ENCODE measurements at places on chromosomes 3 and 15.

DNA sequence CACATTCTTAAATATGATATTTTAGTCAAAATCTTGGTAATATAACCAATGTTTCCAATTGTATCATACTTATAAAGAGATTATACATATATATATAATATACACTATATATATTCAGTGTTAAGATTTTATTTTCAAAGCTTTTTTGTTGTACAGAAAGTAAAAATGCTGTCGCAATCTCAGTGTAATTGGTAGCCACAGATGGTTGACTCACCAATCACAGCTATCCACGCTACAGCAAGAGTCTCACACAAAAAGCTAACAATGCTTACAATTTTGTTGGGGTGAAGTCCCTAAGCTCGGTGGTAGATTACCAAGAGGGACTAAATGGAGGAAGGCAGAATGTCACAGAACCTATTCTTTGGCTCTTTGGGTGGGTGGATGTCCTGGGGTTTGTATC is 16.9 kb upstream of the CFAP161 start:
- DNase-seq = no peak

GRCh38 chr3:24043985-24044384 is 98.9 kb downstream of the NR1D2 start:
- DNase-seq = no peak

DNA sequence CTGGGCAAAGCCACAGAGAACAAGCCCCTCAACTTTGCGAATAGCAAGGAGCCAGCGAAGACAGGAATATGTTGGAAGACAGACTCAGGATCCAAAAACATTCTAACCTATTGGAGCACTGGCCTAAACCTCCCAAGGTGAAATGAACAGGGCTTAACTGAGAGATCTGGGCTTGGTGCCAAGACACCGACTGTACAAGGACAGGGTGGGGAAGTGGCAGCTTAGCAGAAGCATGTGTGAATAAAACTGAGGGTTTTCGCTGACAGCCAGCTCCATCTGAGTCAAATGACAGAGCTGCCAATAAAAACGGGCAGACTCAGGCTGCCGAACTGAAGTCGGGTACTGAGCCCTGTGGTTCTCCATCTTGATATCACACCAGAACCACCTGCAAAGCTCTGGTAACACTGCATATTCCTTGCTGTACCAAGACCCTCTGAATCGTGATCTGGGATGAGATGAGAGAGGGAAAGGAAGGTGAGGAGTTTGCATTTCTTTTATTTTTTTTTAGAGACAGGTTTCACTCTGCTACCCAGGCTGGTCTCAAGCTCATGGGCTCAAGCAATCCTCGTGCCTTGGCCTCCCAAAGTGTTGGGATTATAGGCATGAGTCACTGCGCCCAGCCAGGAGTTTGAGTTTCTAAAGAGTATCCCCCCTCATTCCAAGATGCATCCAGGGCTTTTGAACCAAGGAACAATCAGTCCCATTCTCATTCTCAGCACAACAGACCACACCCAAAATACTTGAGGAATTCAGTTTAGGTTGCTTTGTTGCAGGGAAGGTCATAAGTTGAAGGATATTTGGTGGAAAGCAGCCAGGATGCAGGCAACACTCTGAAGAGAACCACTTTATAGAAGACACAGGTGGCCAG is 6.0 kb upstream of the PLCB2 start:
- peak; percentile 61 for DNase-seq

- DNase-seq = no peak
Observed at GRCh38 chr15:90004671-90005070, 3.5 kb downstream of the ZNF710 start.

- DNase-seq = no peak
Observed at GRCh38 chr3:32584660-32585059, 14.0 kb upstream of the DYNC1LI1 start.

DNA sequence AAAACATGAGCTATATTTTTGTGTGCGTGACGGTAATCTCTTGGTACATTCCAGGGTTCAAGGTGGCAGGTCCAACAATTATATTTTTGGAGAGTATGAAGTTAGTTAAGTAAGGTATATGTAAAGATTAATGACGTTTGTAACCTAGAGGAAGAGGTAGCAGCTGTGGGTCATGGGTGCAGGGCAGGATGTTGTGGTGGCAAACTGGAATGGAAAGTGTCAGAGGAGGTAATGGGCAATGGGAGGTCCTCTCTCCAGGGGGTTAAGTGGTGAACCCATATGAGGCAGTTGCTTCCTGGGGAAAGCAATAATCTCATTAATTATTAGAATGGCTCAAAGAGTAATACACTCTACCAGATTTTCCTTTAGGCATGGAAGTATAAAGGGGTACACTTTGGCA is 1.0 kb upstream of the CD200R1L start:
- no peak for DNase-seq

- DNase-seq = no peak
Observed at GRCh38 chr3:12835052-12835665, 6.2 kb downstream of the RPL32 start.

- no peak for DNase-seq
Observed at GRCh38 chr3:64353226-64353625, 128.0 kb upstream of the PRICKLE2 start.

GRCh38 chr15:92104072-92104471 is 250.6 kb downstream of the SLCO3A1 start:
- DNase-seq = no peak

DNA sequence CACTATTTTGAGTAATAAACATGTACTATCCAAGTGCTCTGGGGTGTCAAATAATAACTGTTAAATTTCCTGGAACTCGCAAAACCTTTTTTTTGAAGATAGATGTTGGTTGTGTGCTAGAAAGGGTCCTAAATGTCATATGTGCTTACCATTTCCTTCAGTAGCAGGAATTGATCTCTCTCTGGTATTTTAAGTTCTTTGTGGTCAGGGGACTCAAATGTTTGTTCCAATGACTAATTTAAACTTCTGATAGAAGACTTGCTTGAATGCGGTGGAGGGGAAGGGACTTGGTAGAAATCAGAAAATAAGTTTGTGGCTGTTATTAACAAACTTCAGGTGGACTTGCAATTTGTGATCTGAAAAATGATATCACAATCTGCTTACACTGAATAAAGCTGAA is 26.8 kb downstream of the ARIH2 start:
- no peak for DNase-seq

DNA sequence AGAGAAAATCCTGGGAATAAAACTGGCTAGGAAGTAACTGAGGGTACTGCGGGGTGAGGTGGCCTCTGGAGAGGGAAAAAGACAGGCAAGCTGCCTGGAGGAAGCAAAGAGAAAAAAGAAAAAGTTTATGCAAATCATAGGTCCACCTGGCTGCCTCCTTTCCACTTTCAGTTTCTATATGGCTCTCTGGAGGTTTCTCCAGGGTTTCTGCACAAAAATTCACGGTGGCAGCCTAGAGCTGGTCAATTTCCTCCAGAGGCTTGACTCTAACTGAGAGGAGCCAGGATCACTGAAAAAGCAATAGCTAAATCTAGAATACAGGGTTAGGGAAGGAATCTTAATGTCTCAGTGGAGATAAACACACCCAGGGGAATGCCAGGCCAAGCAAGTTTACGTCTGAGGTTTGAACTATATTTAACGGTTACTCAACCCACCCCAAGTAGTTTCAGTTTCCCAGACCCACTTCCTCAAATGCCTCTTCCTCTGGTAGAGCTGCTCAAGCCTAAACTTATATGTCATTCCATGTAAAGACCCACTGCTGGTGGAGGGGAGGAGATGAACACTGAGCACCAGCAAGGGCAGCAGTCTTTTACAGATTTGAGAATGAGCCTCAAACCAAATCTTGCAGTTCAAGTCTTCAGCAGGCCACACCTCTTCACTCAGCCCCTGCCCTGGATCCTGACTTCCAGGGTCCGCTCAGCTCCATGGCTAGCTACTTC is 5.7 kb downstream of the LYSMD2 start:
- DNase-seq = no peak

GRCh38 chr3:165206454-165207266 is 10.5 kb upstream of the SLITRK3 start:
- DNase-seq = peak; percentile 70

DNA sequence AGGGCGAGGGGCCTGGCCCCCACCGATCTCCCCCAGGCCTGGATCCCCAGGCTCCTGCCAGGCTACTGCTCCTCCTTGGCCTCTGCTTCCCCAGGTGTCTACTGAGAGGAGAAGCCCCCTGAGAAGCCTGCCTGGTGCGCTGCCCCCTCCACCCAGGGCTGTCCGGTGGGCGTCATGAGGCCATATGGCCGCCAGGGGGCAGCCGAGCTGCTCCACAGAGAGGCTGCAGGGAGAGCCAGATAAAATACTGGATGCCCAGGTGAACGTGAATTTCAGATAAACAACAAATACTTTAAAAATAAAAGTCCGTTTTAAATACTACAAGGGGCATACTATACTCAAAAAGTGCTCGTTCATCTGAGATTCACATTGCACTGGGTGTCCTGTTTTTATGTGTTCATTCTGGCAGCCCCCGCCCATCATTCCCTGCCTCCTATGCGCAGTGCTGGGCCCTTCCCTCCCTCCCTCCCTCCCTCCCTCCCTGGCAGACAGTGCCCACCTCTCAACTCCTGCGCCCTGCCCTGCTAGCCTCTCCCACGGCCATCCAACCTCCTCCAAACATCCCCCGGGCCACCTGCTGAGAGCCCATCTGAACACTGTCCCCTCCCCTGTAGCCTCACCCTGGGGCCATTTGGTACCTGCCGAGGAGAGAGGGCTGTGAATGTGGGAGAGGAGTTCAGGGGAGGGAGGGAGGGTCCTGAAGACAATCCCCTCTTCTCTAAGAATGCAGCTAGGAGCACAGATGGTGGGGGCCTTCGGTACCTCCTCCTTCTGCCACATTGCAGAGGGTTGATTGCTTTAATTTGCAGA is 29.6 kb downstream of the PSTPIP1 start:
- no peak for DNase-seq

GRCh38 chr15:99212406-99212805 is 37.0 kb downstream of the TTC23 start:
- no peak for DNase-seq

GRCh38 chr3:36297195-36297594 is 83.1 kb upstream of the STAC start:
- DNase-seq = no peak

DNA sequence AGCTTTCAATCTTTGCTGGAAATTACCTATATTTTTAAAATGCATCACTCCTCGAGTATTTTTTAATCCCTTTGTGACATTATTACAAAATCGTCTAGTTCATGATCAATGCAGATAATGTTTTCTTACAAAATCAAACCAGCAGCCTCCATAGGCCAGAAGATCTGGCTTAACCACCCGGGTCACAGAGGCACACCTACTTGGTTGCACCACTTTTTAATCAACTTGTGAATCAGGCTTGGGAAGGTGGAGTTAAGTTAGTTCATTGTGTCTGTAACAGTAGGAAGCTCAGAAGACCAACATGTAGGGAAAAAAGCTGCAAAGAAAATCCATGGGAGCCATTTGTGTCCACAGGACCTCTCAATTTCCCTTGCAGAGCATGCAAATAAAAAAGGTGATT is 148.0 kb downstream of the TP63 start:
- DNase-seq = no peak

- DNase-seq = no peak
Observed at GRCh38 chr15:81029414-81030300, 28.9 kb downstream of the TLNRD1 start.

DNA sequence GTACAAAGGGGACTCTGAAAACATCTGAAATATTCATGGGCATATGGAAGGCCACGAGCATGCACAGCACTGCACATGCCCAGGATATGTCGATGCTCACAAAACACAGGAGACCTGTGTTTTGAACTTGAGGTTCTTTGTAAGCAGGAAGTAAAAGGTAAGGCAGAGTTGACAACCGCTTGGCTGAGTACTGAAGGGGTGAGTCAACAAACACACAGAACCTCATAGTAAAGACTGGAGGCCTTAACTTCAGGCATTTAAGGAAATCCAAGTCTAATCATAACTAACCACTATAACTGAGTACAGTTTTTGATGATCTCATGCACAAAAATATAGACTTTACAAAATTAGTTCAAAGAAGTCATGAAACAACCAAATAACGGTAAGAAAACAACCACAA is 80.6 kb downstream of the MYO9A start:
- no peak for DNase-seq

- no peak for DNase-seq
Observed at GRCh38 chr3:96264701-96265100, 549.7 kb upstream of the EPHA6 start.

- no peak for DNase-seq
Observed at GRCh38 chr15:82132742-82133141, 86.9 kb upstream of the MEX3B start.

GRCh38 chr3:37646865-37647264 is 214.8 kb upstream of the CTDSPL start:
- no peak for DNase-seq

DNA sequence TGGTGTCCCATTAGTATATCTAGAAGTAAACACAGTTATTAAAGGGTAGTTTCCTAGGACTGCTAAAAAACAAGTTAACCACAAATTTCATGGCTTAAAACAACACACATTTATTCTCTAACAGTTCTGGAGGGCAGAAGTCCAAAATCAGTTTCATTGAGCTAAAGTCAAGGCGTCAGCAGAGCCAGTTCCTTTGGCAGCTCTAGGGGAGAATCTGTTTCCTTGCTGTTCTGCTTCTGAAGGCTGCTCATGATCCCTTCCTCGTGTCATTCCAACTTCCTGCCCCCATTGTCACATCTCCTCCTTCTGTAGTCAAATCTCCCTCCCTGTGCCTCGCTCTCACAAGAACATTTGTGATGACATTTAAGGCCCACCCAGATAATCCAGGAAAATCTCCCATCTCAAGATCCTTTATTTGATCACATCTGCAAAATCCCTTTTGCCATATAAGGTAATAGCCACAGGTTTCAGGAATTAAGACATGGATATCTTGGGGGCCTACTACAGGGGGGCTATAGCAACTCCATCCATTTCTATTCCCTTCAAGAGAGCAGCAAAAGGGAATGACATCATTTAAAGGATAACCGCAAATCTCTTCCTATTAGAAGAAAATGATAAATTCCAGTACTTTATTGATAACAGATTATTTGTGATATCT is 50.1 kb downstream of the GPR176 start:
- no peak for DNase-seq

DNA sequence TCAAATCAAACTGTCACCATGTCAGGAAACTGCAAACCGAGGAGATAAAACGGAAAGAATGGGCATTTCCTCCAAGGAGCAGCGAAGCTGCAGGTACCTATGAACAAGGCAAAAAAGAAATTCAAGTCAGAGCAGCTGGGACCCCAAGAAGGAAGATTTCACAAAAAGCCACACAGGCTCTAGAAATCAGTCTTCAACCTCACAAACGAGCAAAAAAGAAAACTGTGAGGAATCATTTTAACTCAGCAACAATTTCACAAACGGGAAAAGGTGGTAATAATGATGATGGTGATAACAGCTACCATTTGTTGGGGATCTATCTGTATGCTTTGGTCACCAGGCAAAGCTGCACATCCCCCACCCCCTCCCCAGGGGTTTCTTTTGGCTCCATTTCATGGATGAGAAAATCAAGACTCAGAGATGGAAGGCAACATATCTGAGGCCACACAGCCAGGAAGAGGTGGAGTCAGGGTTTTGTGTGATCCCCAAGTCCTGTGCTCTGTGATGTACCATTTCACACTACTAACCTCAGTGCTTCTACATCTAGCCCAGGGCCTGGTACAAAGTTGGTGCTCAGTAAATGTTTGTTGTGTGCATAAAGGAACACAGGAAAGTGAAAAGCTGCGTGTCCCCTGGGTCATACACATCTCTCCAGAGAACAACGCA is 109.9 kb downstream of the IQSEC1 start:
- DNase-seq = no peak
